ENCODE measurements at places on chromosomes 13 and 19.

- no peak for DNase-seq
Measured at GRCh38 chr13:51935326-51936171, 73.8 kb downstream of the CCDC70 start.

GRCh38 chr13:111338841-111339240 lies 18.4 kb downstream of the TEX29 start:
- no peak for DNase-seq

DNA sequence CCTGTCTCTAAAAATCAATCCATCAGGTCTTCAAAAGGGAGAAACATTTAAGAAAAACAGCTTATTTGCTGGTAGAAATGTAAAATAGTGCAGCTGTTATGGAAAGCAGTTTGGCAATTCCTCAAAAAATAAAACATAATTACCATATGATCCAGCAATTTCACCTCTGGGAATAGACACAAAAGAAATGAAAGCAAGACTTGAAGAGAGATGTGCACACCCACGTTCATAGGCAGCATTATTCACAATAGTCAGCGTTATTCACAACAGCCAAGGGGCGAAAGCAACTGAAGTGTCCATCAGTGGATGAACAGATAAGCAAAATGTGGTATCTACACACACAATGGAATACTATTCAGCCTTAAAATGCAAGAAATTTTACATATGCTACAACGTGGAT lies 45.1 kb upstream of the DOCK9 start:
- DNase-seq = no peak

DNA sequence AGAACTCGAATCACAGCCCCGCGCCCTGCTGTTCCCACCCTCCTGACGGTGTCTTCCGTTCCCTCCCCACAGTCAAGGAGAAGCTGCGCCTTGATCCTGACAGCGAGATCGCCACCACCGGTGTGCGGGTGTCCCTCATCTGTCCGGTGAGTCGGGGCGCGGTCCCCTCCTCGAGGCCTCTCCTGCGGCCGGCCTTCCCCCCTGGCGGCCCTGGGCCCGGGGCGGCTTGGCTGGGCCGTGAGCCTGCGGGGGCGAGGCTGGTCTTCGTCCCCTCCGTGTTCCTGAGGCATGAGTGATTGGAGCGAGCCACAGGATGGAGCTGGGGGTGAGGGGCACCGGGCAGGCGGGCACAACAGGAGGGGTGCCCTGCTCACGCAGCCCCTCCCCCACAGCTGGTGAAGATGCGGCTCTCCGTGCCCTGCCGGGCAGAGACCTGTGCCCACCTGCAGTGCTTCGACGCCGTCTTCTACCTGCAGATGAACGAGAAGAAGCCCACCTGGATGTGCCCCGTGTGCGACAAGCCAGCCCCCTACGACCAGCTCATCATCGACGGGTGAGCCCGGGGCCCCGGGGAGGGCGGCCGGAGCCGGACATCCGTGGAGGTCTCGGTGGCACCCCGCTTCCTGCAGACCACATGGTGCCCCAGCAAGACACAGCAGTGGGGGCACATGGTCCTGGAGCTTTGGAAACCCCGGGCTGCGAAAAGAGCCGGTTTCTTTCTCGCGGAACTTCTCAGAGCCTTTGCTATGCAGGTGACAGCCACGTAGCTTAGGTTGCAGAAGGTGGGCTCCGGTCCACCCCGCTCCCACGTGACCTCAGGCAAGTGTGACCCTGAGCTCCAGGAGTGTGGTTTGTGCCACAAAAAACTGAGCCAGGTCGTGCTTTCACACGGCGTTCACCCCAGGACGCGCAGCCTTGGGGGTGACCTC lies 25.8 kb downstream of the PIAS4 start:
- DNase-seq = no peak

- peak; percentile 38 for DNase-seq
Measured at GRCh38 chr13:51687947-51688714, 103.9 kb downstream of the WDFY2 start.

DNA sequence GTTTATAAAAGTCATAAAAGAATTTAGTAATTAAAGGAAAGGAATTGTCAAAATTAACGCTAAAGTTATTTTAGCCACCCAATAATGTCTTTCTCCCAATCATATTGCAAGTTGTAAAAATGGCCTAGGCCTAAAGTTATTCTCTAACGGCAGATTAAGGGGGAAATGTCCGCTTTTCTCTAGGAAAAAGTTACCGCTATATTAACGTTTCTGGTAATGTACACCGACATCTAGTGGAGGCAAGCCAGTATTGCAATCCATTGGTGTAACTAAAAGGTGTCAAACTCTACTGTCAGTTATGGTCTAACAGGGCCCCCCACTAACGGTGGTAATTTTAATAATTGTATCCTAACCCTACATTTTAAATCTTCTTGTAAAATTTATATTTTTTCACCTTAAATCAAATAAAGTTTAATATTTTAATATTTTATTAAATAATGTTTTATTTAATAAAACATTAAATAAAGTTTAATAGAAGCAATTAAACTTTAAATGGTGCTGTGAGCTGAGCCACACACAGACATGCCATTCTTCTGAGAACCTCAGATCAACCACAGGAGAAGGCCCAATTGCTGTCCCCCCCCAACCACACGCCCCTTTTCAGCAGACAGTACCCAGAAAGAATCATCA lies 35.9 kb upstream of the ZSCAN5A start:
- peak; percentile 68 for DNase-seq

DNA sequence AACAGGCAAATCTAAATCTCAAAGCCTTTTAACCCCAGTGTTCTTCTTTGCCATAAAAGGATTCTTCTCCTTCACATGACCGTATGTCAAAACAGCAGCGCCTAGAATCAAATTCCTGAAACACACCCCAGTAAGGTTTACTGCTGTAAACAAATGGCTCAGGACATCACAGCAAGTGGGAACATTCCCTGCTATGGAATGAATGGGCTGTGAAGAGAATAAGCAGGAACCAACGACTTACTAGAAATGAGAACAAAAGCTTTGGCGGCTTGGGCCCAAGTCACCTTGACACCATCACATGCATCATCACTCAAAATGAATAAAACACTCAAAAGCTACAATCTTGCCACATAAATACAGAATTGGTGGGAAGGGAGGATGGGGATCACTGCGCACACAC lies 80.4 kb upstream of the SPATA13 start:
- DNase-seq = no peak

DNA sequence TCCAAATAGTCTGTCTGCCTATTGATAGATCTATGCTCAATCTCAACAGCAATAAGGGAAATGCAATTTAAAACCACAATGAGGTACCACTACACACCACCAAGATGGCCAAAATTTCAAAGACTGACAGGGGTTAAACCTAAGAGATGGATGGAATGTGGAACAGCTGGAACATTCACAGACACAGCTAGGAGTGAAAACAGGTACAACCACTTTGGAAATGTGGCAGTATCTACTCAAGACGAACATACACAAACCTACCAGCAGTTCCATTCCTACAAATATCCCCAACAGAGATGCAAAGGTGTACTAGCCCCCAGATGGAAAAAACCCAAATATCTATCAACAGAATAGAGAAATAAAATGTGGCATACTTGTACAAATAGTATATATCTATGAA lies 86.4 kb downstream of the TSC22D1 start:
- no peak for DNase-seq

DNA sequence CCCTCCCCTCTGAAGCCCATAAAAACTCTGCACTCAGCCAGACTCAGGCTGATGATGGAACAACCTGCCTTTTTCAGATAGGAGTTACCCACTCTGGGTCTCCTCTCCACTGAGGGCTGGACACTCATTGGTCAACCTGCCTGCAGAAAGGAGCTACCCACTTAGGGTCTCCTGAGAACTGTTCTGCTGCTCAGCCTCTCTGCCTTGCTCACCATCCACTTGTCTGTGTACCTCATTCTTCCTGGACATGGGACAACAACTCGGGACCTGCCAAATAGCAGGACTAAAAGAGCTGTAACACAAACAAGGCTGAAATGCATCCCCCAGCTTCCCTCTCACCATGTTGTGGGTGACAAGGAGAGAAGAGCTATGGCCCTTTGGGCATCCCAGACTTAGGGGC lies 18.4 kb upstream of the RCBTB2 start:
- DNase-seq = no peak

DNA sequence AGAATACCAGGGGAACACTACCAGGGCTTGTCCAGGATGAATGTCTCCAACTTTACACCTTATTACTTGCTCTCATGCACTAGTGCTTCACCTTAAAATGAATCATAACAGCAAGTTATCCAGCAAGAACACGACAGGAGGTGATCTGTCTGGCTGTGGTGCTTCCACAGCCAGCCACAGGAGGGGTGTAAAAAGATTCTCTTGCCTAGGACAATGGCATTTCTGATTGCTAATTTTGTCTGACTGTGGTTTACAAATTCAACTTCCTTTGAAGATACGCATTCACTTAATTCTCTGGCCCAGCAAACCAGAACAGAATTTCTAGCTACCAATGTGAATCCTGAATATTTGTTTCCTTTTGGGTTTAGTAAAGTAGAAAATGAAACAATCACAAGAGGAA lies 23.1 kb upstream of the COG3 start:
- DNase-seq = no peak

DNA sequence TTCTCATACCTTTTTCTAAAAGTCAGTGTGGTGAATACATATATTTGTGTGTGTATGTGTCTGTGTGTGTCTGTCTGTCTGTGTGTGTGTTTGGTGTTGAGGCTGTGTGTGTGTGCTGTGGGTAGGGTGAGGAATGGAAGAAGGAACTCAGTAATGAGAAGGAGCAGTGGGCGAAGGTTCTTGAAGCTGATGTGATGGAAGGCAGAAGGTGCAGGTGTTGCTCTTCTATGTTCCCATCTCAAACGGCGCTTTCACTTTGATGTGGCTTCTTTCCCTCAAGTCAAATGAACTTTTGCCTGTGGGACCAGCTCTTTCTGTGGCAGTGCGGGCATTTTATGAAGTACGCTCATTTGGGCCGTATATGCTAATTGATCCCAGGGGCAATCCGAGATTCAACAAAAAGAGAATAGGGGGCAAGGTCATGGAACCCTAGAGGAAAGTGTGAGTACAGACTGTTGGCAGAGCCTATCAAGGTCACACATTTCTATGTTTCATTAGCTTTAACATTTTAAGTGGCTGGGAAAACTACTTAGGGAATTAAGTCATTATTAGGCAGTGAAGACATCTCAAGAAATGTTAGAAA lies 15.2 kb downstream of the BIVM start:
- no peak for DNase-seq

GRCh38 chr13:113110048-113110851 lies 4.7 kb downstream of the F7 start:
- peak; percentile 78 for DNase-seq

DNA sequence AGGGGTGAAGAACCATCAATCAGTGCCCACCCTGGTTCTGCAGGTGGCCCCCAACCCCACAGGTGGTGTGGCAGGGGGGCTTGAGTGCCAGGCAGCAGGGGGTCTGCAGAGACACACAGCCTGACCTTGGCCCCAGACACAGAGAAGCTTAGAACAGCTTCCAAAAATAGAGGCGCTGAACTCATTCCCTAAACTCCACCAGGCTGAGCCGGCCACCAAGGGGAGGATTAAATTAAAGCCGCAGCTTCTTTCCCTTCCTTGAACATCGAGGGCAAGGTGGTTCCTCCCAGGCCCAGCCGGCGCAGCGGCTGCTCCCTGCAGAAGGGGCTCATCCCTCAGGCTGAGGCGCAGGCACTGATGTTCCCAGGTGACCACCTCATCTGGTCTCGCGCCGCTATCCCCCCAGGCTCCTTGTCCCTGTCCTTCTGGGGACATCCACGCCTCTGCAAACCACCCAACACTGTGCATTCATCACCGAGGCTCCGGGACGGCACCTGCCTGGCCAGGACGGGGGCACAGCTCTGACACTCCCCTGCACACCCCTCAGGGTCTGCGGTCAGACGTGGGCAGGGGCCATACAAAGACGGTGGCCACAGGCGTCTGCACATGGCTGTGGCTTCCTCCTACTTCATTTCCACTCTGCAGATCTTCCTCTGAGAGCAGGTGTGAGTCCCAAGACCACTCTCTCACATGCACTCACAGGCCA lies 30.9 kb downstream of the LAMP1 start:
- no peak for DNase-seq

DNA sequence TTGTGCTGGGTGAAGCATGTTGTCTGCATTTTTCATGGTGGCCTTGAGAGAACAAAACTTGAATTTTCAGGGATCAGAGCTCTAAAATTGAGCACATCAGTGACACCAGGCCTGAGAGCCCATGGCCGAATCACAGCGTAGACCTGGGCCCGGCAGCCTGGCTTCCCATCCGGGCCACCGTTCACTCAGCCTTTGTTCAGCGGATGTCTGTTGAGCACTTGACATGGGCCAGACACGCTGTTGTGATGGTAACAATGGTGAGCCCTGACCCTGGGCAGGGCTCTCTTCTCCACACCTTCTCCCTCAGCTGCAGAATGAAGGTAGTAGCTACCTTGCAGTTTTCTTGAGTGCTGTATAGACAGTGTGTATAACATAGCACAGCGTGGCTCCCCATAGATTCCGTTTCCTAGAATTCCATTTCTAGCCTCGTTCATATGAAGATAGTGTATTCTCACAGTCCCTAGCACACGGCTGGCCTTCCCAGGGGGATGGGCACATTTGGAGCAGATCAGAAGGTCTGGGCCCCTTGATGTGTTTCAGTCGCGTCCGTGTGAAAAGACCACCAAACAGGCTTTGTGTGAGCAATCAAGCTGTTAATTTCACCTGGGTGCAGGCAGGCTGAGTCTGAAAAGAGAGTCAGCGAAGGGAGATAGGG lies 75.3 kb downstream of the RAB20 start:
- DNase-seq = no peak

DNA sequence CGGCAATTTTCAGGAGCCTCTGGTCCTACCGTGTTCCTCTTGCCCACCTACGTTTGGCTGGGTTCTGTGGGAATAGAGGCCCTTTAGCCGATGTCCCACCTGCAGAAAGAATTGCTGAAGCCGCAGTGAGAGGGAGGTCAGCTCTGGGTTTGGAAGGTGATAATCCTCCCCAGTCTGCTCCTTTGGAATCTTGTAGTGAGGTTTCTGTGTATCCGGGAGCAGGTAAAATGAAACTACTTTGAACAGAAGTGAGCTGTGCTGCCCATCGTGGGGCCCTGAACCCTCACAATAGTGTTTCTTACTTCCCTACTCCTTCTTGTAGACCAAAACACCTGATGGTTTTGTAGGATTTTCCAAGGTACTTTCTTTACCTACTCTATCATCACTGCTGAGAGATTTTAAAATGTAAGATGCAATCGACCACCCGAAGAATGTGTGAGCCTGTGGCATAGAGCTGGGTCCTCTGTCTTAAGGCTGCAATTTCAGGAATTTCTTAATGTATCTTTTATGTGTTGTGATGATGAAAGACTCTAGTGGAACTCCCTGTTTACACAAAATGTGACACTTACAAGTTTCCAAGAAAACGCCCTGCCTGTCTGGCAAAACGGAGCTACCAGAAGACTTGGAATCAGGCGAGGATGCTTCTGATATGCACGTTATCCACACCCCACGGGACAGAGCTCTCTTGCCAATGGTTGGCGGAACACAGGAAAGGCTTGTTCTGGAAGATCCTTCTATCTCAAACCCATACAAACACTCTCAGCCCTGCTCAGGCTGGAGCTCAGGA lies 76.1 kb downstream of the RGCC start:
- DNase-seq = no peak

DNA sequence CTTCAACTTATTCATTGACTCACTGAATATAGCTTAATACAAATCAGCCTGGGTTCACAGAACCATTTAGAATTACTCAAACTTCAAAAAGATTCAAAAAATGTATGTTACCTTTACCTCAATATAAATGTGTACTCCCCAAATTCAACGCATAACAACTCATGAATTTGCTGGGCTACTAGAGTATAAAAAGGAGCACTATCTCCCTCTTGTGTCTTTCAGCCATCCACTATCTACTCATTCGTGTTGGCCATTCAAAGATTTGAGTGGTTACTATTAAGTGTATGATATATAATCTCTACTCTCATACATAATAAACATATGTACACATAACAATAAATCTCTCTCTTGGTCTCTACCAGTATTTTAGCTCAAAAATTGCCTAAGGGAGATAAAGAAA lies 20.3 kb downstream of the INTS6 start:
- no peak for DNase-seq

All from NCI-H1417 (cell line).